ENCODE measurements at places on chromosomes 4 and X.
A peak's percentile ranks its signal among the peaks of the same experiment; 100 is the strongest.

DNA sequence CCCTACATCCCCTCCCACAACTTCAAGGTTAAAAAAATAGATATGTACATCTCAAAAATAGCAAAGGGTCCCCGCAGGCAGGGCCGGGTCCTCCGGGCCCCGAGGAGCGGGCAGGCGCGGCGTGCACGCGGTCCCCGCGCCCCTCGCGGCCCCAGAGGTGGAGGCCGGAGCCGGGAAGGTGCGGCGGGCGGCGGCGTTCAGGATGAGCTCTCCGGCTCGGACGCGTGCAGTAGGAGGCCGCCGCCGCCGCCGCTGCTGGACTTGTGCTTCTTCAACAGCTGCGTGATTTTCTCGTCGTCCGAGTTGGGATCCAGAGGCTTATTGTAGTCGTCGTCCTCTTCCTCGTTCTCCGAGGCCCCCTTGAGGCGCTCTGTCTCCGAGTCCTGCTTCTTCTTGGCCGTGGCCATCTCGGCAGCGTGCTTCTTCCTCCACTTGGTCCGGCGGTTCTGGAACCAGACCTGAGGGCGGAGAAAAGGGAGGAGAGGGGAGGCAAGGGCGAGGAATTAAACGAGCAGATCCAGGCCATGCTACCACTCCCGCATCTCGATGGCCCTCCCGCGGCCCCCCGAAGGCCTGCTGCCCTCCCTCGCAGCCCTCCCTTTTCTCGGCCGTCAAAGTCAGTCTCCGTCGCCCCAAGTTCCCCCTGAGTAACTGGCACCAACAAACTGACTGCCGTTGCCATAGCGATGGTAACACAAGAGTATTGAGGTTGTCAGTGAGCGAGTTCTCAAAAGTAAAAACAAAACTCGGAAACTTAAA is 5.8 kb downstream of the NKX6-1 start:
- peak; percentile 37 for DNase-seq

- no peak for DNase-seq
These were observed 41.7 kb downstream of the DCUN1D4 start for GRCh38 chr4:51884606-51885005.

DNA sequence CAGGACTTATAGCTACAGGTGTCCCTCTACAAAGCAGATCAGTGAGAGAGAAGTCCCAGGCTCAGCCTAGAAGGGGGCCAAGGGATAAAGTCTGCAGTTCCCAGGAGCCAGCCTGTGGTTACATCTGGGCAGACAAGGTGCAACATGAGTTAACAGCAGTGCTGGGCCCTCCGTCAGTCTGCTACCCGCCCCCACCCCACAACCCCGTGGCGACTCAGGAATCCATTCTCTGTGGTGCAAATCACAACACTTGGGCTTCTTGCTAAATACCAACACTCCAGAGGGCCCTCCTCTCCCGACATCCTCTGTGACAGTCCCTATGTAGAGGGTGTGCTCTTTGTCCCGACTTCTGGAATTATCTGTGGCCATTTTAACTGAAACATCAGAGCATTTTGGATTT is 13.8 kb downstream of the GPM6B start:
- DNase-seq: no peak

DNA sequence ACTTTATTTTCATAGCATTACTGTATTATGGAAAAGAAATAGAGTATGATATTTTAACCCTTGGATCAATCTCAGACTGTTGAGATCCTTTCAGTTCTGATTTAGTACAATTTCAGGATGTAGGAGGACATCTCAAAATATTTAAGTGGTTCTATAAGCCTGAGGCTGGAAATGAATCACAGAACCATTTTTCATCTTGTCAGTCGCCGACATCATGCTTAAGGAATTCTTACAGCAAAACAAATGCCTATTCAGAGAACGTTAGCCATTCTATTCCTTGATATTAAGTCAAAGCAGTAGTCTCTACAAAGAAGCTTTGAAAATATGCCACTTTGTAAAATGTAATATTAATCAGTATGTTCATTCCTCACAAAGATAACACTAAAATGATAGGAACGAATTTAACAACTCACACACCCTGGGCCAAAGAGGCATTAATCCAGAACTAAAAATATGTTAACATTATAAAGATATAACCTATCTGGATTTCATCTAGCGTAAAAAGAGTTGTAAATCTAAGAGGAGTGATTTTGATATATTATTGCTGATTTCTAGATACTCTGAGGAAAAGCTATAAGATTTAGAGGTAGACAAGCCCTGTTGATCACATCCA is 152.0 kb downstream of the GASK1B start:
- DNase-seq: peak; percentile 94

DNA sequence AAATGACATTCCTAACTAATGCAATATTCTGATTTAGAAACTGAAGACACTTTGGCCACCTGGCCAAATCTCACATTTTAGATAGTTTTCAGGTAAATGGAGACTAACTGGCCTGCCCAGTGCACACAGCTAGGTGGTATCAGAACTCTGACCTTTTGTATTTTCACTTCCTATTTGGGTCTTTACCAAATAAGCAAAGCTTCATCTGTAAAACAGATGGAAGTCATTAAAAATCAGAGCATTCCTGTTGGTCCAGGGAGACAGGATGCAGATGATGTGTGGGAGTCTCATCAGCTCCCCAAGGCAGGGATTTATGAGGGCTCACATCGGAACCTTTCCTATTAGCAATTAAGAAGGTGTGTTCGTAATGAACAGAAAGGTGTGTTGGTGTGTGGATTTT is 57.7 kb downstream of the ARHGAP10 start:
- no peak for DNase-seq

DNA sequence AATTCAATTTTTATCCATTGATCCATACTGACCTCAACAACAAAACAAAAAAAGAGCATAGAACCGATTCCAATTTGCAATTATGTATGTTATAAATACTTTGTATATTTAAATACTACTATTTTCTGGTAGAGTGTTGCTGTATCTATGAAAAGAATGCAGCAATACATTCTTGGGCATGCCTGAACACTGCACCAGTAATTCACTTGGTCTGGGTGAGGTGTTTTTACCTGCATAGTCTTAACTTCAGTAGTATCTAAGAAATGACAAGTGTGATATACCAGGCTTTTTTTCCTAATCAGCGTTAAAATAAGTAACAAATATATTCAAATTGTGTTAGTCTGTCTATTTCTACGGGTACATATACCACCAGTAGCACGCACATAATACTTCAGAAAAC is 120.2 kb downstream of the KLHL13 start:
- no peak for DNase-seq

GRCh38 chr4:19104176-19104575 is 1082.6 kb upstream of the LCORL start:
- DNase-seq: no peak

GRCh38 chr4:183617075-183617474 is 41.9 kb downstream of the RWDD4 start:
- no peak for DNase-seq

DNA sequence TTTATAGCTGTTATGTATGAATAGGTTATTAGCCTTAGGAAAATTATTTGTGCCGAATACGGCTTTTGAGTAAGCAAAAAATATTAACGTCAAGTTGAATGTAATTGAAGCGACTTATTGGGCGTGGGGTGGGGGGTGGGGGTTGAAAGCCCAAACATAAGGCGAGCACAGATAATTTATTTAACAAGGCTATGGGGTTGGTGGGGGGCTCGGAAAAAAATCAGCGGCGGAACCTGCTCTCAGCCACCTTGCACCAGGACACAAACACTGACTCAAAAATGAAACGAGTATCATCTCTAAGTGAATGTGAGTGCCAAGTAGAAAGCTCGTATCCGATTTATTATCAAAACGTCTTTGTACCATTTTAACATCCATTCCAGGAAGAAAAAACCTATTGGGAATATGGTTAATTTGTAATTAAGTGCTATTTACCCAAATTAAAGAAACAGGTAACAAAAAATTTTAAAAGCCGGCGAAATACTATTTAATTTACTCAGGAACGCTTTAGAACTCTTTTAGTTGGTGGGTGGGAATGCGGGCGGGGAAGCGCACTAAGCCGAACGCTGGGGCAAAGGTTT is 902 bp upstream of the LARP1B start:
- DNase-seq: no peak

GRCh38 chr4:1992468-1993168 is 16.2 kb downstream of the NELFA start:
- DNase-seq: no peak

- no peak for DNase-seq
These were observed 270.8 kb upstream of the FGF13 start for GRCh38 chrX:138982365-138982764.

DNA sequence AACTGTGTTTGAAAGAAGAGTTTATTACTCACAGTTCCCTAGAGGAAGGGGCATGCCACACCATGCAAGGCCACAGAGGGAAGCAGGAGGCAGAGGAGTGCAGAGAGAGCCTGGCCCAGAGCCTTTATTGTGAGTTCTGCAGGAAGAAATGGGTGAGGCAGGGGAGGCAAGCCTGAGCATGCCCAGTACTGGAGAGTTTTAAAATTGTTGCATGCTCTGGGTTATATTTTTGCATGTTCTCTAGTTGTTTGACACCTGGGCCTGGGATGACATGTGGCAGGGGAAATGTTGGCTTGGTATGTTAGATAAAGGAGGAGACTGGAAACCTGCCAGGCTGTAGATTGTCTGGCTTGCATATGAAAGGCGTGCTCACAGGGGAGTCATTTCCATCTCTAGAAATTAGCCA is 19.7 kb upstream of the CRMP1 start:
- no peak for DNase-seq

DNA sequence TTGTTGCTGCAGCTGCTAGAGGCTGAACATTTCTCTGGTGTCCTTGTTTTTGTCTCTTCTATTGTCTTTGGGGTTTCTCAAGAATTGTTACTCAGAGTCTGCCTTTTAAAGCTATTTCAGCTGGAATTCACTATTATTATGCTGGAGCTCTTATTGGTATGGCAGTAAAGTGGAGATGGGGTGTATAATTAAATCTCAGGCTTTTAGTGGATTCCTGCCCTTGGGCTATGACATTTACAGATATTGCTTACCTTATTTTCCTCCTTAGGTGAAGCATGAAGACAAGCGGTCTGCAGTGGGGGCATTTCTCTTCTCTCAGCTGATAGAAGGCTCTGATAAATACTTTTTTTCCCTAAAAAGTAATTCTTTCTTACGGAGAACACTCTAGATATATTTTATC is 1656.6 kb upstream of the IGFBP7 start:
- DNase-seq: no peak

DNA sequence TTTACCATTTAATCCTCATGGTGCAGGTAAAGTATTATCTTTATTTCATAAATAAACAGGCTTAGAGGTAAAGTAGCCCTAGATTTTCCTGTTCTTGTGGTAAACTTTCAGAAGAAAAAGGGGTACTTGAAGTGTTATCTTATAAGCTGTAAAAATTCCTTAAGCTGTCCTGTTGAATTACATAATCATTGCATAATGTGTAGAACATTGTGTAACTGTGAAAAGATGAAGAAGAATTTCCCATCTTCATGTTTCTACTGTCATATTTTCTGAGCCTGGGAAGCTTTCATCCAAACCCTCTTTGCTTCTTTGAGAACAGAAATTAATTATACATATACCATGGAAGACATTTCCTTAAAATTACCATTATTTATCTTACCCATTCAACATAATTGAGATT is 90.5 kb downstream of the ELOVL6 start:
- DNase-seq: no peak

- no peak for DNase-seq
These were observed 40.3 kb downstream of the GNL3L start for GRCh38 chrX:54570332-54570731.

DNA sequence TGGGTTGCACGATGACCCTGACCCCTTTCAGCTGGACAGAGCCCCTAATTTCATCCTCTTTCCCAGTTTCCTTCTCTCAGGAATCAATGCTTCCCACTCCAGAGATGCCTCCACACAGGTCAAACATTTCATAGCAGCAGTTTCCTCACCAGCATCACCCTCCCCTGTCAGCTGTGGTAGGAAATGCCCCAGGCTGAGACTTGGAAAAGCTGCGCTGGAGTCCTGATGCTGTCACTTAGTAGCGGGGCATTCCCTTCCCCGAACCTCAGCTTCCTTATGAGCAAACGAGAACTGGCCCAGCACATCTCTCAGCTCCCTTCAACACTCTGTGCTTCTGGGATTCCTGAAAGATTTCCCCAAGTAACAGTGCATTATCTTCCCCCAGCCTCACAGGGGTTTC is 2.7 kb downstream of the GJB1 start:
- no peak for DNase-seq

DNA sequence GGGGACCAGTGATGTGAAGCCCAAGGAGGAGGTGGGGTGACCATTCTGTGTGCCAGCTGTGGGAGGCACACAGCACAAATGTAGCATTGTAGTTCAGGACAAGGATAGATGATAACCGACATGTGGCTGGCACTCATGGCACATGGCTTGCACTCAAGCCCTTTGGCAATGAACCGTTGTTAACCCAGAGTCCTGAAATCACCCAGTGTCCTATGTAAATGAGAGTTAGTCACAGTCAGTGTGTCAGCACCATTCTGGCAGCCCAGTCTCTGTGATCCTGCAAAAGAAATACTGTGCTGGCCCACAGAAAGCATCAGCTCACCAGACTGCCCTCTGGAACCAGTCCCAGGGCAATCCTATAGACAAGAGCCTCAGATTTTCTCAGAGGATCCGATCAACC is 339.3 kb downstream of the MID1IP1 start:
- DNase-seq: no peak

- no peak for DNase-seq
These were observed 28.1 kb downstream of the DDIT4L start for GRCh38 chr4:100162027-100162685.

GRCh38 chr4:53599632-53600031 is 8.3 kb upstream of the LNX1 start:
- DNase-seq: no peak

GRCh38 chrX:12329476-12329875 is 191.2 kb downstream of the FRMPD4 start:
- DNase-seq: no peak

- peak; percentile 56 for DNase-seq
These were observed 793 bp downstream of the ARSJ start for GRCh38 chr4:113978561-113979147.

DNA sequence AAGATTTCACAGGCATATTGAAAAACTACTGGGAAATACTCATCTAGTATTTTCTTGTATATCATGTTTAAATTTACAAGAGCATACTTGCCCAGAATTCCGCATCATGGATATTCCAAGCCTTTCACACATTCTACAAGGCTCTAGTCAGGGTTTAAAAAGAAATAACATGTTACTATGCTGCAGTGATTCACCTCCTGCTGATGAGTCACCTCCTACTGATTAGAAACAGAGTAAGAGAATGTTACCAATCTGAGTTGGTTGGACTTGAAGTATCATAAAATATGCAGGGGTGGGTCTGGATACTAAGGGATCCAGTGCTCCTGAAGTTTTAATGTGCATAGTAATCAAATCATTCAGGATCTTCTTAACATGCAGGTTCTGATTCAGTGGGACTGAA is 192.0 kb upstream of the ANK2 start:
- DNase-seq: peak; percentile 92

- peak; percentile 54 for DNase-seq
These were observed 23.7 kb downstream of the TAPT1 start for GRCh38 chr4:16202598-16202997.

GRCh38 chr4:30718641-30719453 is 1.3 kb upstream of the PCDH7 start:
- DNase-seq: peak; percentile 50

GRCh38 chr4:109411964-109412363 is 21.7 kb upstream of the SEC24B start:
- no peak for DNase-seq

All from astrocyte of the spinal cord (primary cell).